Naive thymus-derived CD4-positive, alpha-beta T cell (primary cell): ENCODE measurements at places on chromosomes 4 and X. TPM values are rescaled to one million over a fixed set of nuclear protein-coding genes. Genes with fewer than 3 reads are reported as not detected.

Gene ANXA5
- 180 and 184 TPM in 2 replicates for total RNA-seq

Gene NPY2R
- not detected for total RNA-seq

Gene RAB41
- total RNA-seq, result not detected

Gene SYP
- 0.35 TPM for total RNA-seq

Gene MAGEA4
- total RNA-seq, result not detected

Gene SHROOM3
- total RNA-seq, result not detected

Gene PRSS12
- not detected in 2 replicates for total RNA-seq

Gene PARM1
- not detected for total RNA-seq

Gene ETDA
- total RNA-seq, result not detected

DNA sequence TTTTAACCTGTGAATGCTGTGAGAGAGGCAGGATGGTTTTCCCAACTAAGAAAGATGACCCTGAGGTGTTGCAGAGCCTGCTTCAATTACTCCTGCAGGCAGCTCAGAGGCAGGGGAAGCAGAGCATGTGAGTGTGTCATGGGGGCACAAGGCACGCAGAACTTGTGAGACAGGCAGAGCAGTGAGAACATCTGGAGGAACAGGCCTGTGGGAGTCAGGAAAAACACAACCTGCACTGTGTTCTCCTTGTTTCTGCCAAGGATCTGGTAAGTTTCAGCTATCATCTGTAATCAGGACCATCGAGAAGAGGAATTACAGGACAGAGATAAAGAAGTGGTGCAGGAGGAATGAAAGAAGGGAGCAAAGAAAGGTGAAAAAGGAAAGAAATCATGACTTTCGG, 741.8 kb upstream of the INTU start:
- no peaks in the 10 kb centered on the region for H3K4me1 ChIP-seq
- H3K27me3 ChIP-seq, result no peaks in the 10 kb centered on the region
- DNase-seq, result no peak
- no peak overlapping the region for H3K27ac ChIP-seq
- H3K4me3 ChIP-seq, result no peak overlapping the region

- no peaks in the 10 kb centered on the region for H3K4me1 ChIP-seq
- H3K4me3 ChIP-seq, result no peak overlapping the region
- no peak for DNase-seq
- no peaks in the 10 kb centered on the region for H3K36me3 ChIP-seq
- no peak overlapping the region for H3K27ac ChIP-seq
- no peaks in the 10 kb centered on the region for H3K27me3 ChIP-seq
Observed at GRCh38 chr4:78691971-78692821, 84.0 kb upstream of the BMP2K start.

GRCh38 chr4:82171531-82172155, 202.1 kb downstream of the HNRNPD start:
- H3K27me3 ChIP-seq, result no peaks in the 10 kb centered on the region
- no peak overlapping the region for H3K4me3 ChIP-seq
- DNase-seq, result no peak
- no peaks in the 10 kb centered on the region for H3K36me3 ChIP-seq
- H3K4me1 ChIP-seq, result no peaks in the 10 kb centered on the region
- H3K27ac ChIP-seq, result no peak overlapping the region

DNA sequence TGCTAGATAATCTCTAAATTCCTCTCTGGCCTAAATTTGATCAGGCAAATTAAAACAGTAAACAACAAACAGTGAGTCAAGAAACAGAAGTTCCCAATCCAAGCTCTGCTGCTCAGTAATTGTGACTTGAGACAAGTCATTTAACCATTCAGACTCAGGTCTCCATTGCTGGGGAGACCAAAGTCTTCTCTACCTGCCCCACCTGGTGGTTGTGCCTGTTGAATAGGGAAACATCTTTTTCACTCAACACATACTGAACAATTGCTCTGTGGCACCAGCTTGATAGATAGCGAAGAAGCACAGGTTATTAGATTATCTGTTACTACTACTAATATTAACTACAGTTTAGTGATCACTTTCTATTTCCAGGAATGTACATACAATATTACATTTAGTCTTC, 112.1 kb upstream of the EOLA2 start:
- H3K27ac ChIP-seq, result no peak overlapping the region
- H3K4me3 ChIP-seq, result no peak overlapping the region
- no peaks in the 10 kb centered on the region for H3K4me1 ChIP-seq
- no peak for DNase-seq
- no peaks in the 10 kb centered on the region for H3K27me3 ChIP-seq
- no peaks in the 10 kb centered on the region for H3K36me3 ChIP-seq

DNA sequence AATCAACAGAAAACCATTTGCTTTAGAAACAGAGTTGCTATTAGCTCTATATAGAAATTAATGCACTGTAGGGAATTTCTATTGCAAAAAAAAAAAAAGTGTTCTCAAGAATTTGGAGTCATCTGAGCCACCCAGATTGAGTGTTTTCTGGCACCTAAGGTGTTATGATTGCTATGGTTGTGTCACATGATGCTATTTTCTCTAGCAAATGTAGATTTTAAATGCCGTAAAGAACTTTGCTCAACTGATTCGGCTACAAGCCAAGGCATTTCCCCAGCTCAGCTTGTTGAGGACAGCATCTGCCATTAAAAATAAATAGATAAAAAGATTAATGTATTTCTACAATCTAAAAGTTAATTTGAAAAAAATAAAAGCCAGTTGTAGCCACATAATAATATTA, 712.8 kb downstream of the FAT4 start:
- DNase-seq, result no peak
- no peaks in the 10 kb centered on the region for H3K36me3 ChIP-seq
- no peak overlapping the region for H3K27ac ChIP-seq
- H3K4me3 ChIP-seq, result no peak overlapping the region
- no peaks in the 10 kb centered on the region for H3K4me1 ChIP-seq
- no peaks in the 10 kb centered on the region for H3K27me3 ChIP-seq

DNA sequence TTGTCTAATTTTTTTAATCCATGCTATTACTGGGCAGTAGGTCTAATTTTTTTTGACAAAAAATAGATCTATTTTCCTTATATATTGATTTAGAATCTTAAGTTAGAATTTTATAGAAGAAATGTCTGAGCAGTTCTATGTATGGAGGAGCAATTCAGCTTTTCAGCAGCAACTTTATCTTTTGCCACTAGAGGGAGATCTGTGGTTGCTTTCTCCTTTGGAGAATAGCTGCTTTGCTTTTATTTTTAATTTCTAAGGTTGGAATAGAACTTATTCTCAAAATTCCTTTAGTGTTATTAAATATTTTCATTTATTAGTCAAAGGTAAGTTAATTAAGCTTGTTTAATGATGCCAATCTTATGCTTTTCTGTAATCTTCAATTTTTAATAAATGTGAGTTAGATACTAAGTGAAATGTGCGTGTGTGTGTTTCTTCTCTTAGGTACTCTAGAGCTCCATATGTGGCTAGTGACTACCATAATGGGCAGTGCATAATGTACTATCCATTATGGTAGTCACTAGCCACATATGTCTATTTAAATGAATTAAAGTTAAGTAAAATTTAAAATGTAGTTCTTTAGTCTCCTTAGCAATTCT, 29.3 kb downstream of the FAM199X start:
- H3K4me3 ChIP-seq, result no peak overlapping the region
- H3K36me3 ChIP-seq, result no peaks in the 10 kb centered on the region
- H3K27ac ChIP-seq, result no peak overlapping the region
- H3K4me1 ChIP-seq, result no peaks in the 10 kb centered on the region
- DNase-seq, result no peak

DNA sequence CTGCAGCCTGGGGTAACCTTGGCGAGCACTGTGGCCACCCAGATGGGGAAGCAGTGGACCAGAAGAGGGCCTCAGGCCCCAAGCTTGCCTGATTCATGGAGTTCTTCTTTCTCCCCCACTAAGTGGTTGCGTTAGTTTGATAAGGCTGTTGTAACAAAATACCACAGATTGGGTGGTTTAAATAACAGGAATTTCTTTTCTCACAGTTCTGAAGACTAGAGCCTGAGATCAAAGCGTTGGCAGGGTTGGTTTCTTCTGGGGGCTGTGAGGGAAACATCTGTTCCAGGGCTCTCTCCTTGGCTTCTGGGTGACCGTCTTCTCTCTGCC, 105.7 kb upstream of the GATB start:
- DNase-seq, result no peak
- H3K27me3 ChIP-seq, result no peaks in the 10 kb centered on the region
- no peaks in the 10 kb centered on the region for H3K36me3 ChIP-seq
- no peaks in the 10 kb centered on the region for H3K4me1 ChIP-seq
- H3K4me3 ChIP-seq, result no peak overlapping the region

DNA sequence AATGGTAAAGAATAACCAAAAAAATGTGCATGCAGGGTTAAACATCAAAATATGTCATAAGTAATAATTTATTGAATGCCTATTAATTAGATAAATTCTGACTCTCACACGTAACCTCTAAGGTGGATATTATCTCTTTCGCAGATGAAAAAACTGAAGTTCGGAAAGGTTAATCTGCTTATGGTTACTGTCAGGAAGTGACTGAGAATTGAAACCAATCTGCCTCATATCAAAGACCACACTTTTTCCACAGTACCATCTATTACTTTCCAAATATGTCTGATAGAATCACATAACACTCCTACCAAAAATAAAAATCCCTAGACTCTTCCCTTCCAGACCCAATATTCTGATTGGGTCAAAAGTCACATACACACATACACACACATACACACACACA, 6.2 kb downstream of the CHIC2 start:
- peaks cover 59% of the 10 kb centered on the region for H3K4me1 ChIP-seq
- DNase-seq, result no peak
- no peaks in the 10 kb centered on the region for H3K27me3 ChIP-seq
- H3K4me3 ChIP-seq, result peak overlapping the region; percentile 21
- no peaks in the 10 kb centered on the region for H3K36me3 ChIP-seq
- H3K27ac ChIP-seq, result peak overlapping the region; percentile 30

DNA sequence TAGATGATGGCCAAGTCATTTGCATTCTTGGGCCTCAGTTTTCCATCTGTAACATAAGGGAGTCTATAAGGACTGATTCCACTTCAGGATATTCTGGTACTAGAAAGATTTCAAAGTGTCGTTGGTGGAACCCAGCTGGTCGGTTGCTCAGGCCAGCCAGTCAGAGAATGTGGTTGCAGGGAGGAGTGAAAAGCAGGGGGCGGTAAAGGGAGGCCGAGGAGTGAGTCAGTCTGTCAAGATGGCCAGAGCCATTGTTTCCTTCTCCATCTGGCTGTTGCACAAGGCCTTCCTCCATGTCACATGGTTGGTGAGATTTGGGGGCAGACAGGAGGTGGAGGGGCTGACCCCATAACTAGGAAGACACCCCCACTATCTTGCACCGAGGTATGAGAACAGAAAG, 38.2 kb downstream of the STARD8 start:
- H3K4me1 ChIP-seq, result no peaks in the 10 kb centered on the region
- no peak for DNase-seq
- H3K27me3 ChIP-seq, result no peaks in the 10 kb centered on the region
- H3K36me3 ChIP-seq, result no peaks in the 10 kb centered on the region

DNA sequence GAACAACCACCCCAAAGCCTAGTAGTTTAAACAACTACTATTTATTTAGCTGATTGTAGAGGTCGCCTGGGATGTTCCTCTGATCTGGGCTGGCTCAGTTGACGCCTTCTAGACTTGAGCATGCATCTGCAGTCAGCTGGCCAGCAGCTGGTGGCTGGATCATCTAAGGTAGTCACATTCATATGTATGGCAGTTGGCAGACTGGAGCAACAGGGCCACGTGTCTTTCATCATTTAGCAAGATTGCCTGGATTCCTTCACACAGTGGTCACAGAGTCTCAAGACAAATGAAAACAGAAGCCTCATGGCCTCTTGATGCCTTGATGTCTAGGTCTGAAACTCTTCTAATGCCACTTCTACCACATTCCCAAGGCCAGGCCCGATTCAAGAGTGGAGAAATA, 220.6 kb upstream of the S100G start:
- no peak overlapping the region for H3K4me3 ChIP-seq
- H3K36me3 ChIP-seq, result no peaks in the 10 kb centered on the region
- DNase-seq, result no peak
- no peak overlapping the region for H3K27ac ChIP-seq

DNA sequence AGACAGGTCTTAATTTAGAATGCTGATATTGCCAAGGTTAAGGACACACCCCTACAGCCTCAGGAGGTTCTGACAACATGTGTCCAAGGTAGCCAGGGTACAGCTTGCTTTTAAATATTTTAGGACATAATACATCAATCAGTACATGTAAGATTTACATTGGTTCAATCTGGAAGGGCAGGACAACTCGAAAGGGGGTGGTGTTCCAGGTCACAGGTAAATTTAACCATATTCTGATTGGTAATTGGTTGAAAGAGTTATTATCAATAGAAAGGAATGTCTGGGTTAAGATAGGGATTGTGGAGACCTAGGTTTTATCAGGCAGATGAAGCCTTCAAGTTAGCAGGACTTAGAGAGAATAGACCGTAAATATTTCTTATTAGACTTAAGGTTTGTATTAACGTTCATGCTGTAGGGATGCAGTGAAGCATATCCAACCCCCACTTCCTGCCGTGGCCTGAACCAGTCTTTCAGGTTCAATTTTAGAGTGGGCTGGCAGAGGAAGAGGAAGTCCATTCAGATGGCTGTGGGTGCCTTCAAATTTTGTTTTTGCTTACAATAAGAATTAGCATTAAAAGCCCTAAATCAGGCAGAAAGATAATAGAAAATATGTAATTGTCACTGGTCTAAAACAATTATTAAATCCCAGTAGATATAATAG, 136.5 kb upstream of the GALNTL6 start:
- DNase-seq, result no peak
- H3K4me1 ChIP-seq, result no peaks in the 10 kb centered on the region
- H3K27ac ChIP-seq, result no peak overlapping the region
- H3K4me3 ChIP-seq, result no peak overlapping the region
- no peaks in the 10 kb centered on the region for H3K36me3 ChIP-seq
- no peaks in the 10 kb centered on the region for H3K27me3 ChIP-seq

DNA sequence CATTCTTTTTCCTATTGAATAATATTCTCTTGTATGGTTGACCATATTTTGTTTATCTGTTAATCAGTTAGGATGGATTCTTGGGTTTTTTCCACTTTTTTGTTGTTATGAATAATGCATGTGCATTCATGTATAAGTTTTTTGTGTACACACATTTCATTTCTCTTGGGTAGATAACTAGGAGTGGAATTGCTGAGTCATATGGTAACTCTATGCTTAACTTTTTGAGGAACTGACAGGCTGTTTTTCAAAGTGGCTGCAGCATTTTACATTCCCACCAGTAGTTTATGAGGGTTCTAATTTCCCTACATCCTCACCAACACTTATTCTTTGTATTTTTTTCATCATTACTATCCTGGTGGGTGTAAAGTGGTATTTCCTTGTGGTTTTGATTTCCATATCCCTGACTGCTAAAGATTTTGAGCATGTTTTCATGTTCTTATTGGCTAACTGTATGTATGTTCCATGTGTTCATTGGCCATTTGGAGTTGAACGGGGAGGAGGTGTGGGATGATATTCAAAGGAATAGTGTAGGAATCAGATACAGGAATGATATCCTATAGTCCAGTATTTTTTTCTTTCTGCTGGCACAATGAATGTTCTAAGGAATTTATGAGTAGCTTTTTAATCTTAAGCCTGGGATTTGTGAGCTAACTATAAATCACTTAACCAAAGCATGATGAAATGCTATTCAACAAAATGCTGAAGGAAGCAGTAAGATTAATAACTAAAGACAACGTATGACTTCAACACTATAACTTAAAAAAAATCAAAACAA, 114.3 kb downstream of the AMELX start:
- no peak for DNase-seq
- H3K4me3 ChIP-seq, result no peak overlapping the region
- no peaks in the 10 kb centered on the region for H3K36me3 ChIP-seq
- no peaks in the 10 kb centered on the region for H3K4me1 ChIP-seq
- H3K27me3 ChIP-seq, result no peaks in the 10 kb centered on the region

- no peaks in the 10 kb centered on the region for H3K36me3 ChIP-seq
- no peak overlapping the region for H3K27ac ChIP-seq
- DNase-seq, result no peak
- no peaks in the 10 kb centered on the region for H3K4me1 ChIP-seq
- H3K4me3 ChIP-seq, result no peak overlapping the region
Observed at GRCh38 chrX:131675596-131676194, 131.8 kb downstream of the OR13H1 start.
